ENCODE measurements at places on chromosomes 3 and 15. TPM values are rescaled to one million over a fixed set of nuclear protein-coding genes. Genes with fewer than 3 reads are reported as not detected.

Gene ARGFX
- polyA plus RNA-seq: not detected

Gene AHSG
- 0.06 TPM for polyA plus RNA-seq

Gene CCR3
- 0.04 TPM for polyA plus RNA-seq

Gene GABRA5
- 0.06 TPM for polyA plus RNA-seq

Gene CLDN11
- polyA plus RNA-seq: 2.0 TPM

Gene GHSR
- polyA plus RNA-seq: 0.17 TPM

Gene CACNA1D
- polyA plus RNA-seq: 2.1 TPM

Gene HEG1
- 36.6 TPM for polyA plus RNA-seq

Gene ITGA11
- polyA plus RNA-seq: 0.44 TPM

Gene APBA2
- polyA plus RNA-seq: 1.8 TPM

Gene CLDN16
- not detected for polyA plus RNA-seq

Gene OGG1
- polyA plus RNA-seq: 24.4 TPM

Gene SMAD6
- 3.6 TPM for polyA plus RNA-seq

Gene PRSS50
- 0.07 TPM for polyA plus RNA-seq

Gene HHATL
- 1.6 TPM for polyA plus RNA-seq

Gene GRK7
- not detected for polyA plus RNA-seq

Gene CCNB2
- polyA plus RNA-seq: 0.43 TPM

Gene PLAAT1
- polyA plus RNA-seq: 0.36 TPM

Gene PPIB
- polyA plus RNA-seq: 563 TPM

Gene SCAANT1
- not detected for polyA plus RNA-seq

Gene ARL13B
- 6.4 TPM for polyA plus RNA-seq

Gene MRAS
- polyA plus RNA-seq: 55.7 TPM

Gene SH2D7
- polyA plus RNA-seq: not detected

Gene GPR156
- polyA plus RNA-seq: 0.07 TPM

Gene SAMMSON
- polyA plus RNA-seq: not detected

Gene CHRFAM7A
- polyA plus RNA-seq: 0.92 TPM

Gene SLC25A20
- 18.9 TPM for polyA plus RNA-seq

Gene CTXN2
- polyA plus RNA-seq: 0.05 TPM

Gene SAXO2
- 1.0 TPM for polyA plus RNA-seq

Gene CRYBG3
- 6.8 TPM for polyA plus RNA-seq

Gene ROBO2
- polyA plus RNA-seq: 1.3 TPM

Gene C3orf49
- not detected for polyA plus RNA-seq

Gene BNIP2
- 47.5 TPM for polyA plus RNA-seq

Gene SPINT1
- 52.2 TPM for polyA plus RNA-seq

Gene CSPG4
- polyA plus RNA-seq: 7.4 TPM

Gene ZNF860
- 0.09 TPM for polyA plus RNA-seq

Gene KBTBD13
- 0.03 TPM for polyA plus RNA-seq

Gene GNAT1
- 0.13 TPM for polyA plus RNA-seq

Gene PTPRG
- 45.7 TPM for polyA plus RNA-seq

Gene MME
- polyA plus RNA-seq: 39.8 TPM

Gene CIB2
- 9.4 TPM for polyA plus RNA-seq

Gene SGO1
- polyA plus RNA-seq: 0.45 TPM

Gene MINAR1
- polyA plus RNA-seq: 0.49 TPM

Gene MAPKAPK3
- 31.9 TPM for polyA plus RNA-seq

Gene HDC
- polyA plus RNA-seq: 0.44 TPM

Gene TTC21A
- 2.1 TPM for polyA plus RNA-seq

Gene CHAC1
- polyA plus RNA-seq: 9.4 TPM

Gene GREM1
- polyA plus RNA-seq: 14.4 TPM

Gene NR2E3
- polyA plus RNA-seq: not detected

Gene CYP1A2
- polyA plus RNA-seq: 0.27 TPM

Gene CDC25A
- 0.19 TPM for polyA plus RNA-seq

Measured in adipose tissue (tissue), 3 donors.